ENCODE measurements at places on chromosomes 7 and 10.

DNA sequence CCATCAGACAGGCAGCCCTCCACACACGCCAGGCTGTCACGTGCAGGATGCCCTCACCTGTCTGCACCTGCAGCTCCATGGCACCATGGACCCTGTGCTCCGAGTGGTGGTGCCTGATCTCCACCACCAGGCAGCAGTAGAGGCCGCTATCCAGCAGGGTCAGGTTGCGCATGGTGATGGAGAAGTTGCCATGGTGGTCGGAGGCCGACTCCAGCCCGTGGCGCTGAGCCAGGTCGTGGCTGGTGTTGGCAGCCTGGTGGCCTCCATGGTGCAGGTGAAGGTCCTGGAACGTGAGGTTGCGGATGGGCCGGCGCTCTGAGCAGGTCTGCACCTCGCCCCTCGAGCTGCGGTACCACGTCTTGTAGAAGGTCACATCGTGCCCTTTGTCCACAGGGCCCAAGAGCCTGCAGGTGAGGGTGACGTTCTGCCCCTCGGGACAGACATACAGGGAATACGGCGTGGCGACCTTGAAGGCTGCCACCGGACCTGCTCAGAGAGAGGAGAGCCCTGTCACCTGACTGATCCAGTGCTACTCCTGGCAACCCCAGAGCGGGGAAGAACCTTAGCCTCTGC, 11.7 kb downstream of the VSIR start:
- no peak for DNase-seq

- DNase-seq = no peak
Observed at GRCh38 chr7:138029941-138030340, 28.1 kb upstream of the CREB3L2 start.

GRCh38 chr7:112036071-112036470, 170.1 kb downstream of the DOCK4 start:
- no peak for DNase-seq

DNA sequence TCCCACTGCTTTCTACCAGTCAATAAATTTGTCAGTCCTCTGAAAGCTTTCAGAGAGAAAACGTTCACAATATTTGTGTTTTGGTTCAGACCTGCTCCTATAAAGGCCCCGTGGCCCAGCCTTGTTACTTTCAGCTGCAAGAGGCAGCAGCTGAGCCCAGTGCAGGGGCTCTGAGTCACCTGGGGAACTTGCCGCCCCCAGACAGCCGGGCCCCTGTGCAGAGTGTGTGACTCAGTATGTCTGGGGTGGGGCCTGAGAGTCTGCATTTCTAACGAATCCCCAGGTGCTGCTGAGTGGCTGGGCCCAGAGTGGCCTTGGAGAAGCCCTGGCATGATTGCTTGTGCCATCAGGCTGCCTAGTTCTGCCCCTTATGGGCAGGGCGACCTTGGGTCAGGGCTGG, 303.5 kb downstream of the PAXIP1 start:
- no peak for DNase-seq

DNA sequence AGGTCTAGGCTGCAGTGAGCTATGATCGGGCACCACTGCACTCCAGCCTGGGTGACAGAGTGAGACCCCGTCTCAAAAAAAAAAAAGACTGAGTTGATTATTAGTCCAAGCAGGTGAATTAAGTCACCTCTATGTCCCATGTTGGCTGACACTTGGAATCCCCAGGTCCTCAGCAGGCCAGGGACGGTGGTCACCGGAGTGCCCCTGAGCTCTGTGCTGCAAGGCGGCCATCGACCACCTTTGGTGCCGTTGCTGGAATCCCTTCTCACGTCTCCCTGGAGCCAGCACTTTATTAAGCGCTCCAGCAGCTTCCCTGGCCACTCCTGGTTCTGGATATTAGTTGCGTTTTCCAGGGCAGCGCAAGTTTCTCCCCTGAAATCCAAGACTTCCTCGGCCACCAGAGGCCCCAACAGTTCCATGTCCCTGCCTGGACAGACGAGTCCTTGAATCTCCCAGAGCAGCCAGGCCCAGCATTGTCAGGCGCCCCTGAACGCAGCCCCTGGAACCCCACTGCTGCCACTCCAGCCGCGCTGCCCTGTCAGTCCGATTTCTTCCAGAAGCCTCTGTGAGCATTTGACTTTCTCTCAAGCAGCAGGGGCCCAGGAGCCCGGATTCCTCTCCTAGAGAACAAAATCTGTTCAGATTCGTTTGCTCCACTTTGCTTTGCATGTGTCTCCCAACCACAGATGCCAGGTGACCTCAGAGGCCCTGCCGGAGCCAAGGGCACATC, 38.4 kb upstream of the FOXL3 start:
- no peak for DNase-seq

DNA sequence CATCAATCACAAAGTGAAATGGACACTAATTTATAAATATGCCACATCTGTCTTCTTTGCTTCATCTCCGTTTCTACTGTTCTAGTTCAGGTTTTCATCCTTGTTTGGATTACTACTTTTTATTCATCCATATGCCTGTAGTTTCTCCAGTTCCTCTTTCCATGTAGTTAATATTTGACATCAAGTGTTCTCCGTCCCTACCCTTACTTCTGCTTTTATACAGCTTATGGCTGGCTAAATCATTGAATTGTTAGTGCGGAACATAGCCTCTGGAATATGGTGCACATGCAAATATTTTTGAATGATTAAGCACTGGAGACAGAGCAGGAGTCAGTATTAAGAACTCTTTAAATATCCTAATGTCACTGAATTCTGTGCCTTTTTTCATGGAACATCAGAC, 230.0 kb upstream of the PPP1R3A start:
- no peak for DNase-seq

GRCh38 chr7:106365252-106366005, 80.6 kb upstream of the NAMPT start:
- no peak for DNase-seq

GRCh38 chr10:132537684-132538001, at the start of gene INPP5A:
Gene INPP5A, plus strand, starts transcription at chr10:132537787. Its CDS starts 310 bp downstream, at chr10:132538097.
- DNase-seq = no peak

- DNase-seq = no peak
Observed at GRCh38 chr10:27561334-27561733, 57.2 kb downstream of the RAB18 start.

DNA sequence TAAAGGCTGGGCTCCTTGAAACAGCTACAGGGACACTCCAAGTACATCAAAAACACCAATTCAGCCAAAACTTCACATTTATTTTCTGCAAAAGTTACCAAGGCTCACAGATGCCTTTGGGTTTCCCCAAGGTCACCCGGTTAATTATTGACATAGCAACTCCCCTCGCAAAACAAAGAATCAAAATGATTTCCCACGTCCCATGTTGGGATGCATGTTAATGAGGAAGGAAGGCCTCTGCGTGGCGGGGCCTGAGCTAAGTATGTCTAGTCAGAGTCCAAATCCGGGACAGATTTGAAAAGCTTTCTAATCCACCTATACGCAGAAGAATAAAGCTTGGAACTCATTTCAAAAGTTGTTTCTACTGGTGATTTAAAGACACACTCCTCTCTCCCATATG, 535 bp upstream of the TMEM72 start:
- no peak for DNase-seq

DNA sequence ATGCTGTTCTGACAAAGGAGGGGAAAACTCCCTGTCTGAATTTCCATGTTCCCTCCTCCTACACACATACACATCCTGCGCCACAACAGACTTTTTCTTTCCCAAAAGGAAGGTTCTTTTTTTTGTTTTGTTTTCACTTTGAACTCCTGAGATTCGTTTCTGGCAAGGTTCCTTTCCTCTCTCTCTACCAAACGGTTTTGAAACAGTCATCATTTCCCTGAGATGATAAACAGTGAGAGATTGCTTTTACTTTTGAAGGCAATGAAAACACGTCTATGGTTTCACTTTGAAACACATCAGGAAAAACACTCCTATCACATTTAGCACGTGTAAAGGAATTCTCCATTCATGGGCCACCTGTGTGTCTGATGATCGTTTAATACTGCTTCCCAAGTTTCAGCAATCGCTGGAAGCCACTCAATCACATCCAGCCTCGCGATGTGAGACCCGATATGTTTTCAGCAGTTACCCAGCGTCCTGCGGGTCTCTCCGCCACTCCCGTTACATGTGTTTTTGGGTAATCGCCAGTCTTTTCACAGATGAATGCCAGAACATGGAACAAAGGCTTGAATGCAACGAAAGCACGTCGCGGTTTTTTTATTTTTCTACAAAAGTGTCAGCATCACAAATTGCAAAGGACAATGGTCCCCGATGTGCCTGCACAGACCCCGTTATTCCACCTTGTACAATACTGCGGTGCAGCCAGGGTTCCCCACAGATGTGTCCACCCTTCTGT, 62.8 kb upstream of the CUX1 start:
- DNase-seq = no peak

DNA sequence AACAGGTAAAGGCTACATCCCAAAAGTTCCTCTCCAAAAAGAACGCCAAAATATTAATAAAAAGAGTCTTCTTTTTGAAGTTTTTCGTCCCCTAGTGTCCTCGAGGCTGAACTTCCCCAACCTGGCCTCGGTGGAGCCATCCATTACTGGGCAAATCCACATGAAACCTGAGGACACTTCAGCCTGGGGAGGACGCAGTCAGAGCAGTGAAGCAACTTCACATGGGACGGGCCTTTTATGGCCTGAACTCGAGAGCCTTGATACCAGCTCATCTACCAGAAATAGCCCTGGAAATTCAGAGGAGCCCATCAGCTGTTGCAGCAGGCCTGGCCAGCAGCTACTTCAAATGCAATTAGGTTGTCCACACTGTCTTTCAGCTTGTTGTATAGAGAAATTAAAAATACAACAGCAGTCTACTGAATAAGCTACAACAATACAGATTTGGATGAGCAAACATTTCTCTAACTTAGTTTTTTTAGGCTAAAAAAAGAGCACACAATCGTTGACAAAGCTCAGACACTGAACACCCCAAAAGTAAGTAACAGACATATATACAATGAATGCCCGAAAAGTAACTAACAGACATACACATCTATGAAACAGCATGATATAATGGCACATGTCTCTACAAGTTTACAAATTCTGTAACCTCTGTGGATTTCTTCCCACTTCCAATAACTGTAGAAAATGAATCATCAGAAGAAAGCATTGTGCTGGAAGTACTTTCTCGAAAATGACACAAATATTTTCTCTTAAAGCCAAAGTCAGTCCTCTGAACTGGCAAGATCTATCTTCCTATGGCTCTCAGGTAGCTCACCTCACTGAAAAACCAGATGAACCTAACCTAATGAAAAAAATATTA, at the start of gene SVIL:
Gene SVIL (minus strand): TSS at position 208 of the 862 bp plus-strand sequence. CDS start 79,913 bp downstream, outside the sequence.
- DNase-seq = no peak

- no peak for DNase-seq
Observed at GRCh38 chr7:117169907-117170306, 153.0 kb downstream of the WNT2 start.

GRCh38 chr10:73875139-73875475, 752 bp upstream of the CAMK2G start:
- DNase-seq = no peak

- DNase-seq = no peak
Observed at GRCh38 chr10:96493254-96493653, 20.5 kb downstream of the TLL2 start.

DNA sequence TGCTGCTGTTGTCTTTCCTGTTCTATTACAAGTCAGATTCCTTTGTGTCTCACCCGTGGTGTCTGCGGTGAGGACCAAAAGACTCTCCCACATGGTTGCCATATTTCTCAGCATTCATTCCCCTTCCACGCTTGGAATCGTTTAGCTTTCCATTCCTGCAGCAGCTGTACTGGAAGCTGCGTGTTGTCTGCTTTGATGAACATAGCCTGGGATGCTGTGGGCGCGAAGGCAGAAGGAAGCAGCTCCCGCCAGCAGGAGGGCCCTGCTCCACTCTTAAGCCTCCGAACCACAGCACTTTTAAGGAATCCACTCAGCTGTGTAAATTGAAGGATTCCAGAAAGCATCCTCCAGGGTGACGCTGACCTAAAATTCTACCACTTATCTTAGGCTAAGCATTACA, 303.6 kb upstream of the PITRM1 start:
- no peak for DNase-seq

DNA sequence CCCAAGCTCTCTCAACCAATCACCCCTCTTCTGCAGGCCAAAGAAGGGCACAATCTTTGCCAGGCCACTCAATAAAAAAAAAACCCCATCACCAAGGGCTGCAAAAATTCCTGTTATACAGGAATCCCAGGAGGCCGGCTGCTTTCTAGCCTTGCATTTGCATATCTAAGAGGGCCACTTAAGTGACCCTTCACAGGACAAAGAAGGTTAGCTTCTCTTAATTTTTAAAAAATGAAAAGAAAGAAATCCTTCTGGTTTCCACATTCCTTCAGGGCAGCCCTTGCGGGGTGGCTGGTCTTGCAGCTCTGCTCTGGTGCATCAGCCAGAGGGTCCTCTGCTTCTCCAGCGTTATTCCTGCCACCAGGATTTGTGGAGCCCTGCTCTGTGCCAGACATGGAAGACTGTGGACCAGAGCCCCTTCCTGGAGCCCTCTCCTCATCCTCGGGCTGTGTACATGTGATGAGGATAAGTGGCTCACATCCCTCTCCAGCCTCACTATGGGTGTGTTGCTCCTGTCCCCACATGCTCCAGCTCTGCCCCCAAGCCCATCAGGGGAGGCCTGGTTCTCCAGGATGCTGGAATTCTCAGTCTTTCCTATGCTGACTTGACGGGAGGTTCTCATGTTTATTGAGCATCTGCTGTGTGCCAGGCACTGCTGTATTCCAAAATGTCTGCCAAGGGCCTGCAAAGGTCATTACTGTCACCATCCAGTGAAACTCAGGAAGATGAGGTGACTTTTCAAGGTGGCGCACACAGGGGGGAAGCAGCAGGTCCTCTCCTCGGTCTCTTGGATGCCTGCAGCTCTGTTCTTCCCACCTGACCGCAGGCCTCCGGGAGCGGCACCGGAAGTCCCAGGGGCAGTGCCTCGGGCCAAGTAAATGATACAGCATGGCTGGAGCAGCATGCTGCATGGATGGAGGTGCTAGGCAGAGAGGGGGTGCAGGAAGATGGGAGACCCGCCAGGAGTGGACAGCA, 67.7 kb downstream of the ARHGAP22 start:
- DNase-seq = no peak

GRCh38 chr10:63664341-63664885, 143.2 kb downstream of the REEP3 start:
- DNase-seq = no peak

DNA sequence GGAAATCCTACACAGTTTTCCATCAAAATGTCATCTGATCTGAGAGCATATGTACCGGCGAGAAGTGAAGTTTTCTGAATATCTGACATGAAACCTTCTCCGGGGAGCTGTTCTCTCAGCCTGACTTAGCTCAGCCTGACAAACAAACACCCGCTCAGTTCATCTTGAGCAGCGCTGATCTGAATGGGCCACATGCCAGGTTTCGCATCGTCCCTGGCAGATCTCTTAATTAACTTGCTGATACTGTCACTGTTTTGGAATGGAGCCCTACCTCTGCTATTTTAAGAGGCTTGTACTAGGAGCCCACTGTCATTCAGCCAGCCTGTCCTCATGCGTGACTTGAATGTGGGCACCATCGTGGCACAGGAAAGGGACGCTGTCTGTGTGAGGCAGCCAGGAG, 109.2 kb downstream of the STRA8 start:
- peak; percentile 82 for DNase-seq

GRCh38 chr10:14836208-14836607, 1.6 kb downstream of the CDNF start:
- no peak for DNase-seq
